ENCODE measurements at places on chromosomes 6 and 20.
A peak's percentile ranks its signal among the peaks of the same experiment; 100 is the strongest.

GRCh38 chr20:51373713-51374455 lies 168.6 kb downstream of the NFATC2 start:
- DNase-seq: no peak

- DNase-seq: no peak
Measured at GRCh38 chr6:2441601-2442475, 196.4 kb upstream of the GMDS start.

GRCh38 chr6:45595010-45595851 lies 217.5 kb upstream of the SUPT3H start:
- no peak for DNase-seq

DNA sequence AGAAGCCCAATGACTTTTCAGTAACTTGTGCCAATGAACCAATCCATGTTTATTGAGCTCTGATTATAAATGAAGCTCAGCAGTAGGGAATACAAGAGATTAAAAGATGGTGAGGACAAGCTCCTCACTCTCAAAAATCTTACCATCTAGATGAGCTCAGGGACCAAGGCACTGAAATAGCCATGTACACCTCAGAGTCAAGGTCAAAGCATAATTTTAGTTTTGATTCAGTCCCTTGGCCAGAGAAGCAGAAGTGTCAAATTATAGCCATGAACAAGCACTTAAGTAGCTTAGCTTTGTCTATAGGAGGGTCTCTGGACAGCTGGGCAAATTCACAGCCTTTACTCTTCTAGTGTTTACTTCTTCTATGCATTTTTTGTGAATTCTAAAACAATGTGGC lies 131.0 kb upstream of the DTNBP1 start:
- DNase-seq: no peak

DNA sequence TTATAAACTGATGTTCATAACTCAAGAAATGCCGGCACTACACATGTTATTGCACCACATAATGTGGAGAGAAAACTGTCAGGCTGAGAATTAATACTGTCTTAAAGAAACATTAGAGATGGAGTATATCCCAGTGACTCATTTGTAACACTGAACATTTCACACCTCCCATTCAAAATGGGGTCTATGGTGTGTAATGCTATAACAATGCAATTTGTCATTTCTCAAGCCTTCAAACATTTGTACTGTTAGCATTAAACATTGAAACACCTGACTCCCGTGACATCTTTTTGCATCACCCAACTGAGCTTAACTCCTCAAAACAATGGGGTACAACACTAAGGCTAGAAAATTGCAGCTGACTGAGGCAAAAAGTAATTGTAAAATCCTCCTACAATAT lies 151.7 kb downstream of the DST start:
- no peak for DNase-seq

DNA sequence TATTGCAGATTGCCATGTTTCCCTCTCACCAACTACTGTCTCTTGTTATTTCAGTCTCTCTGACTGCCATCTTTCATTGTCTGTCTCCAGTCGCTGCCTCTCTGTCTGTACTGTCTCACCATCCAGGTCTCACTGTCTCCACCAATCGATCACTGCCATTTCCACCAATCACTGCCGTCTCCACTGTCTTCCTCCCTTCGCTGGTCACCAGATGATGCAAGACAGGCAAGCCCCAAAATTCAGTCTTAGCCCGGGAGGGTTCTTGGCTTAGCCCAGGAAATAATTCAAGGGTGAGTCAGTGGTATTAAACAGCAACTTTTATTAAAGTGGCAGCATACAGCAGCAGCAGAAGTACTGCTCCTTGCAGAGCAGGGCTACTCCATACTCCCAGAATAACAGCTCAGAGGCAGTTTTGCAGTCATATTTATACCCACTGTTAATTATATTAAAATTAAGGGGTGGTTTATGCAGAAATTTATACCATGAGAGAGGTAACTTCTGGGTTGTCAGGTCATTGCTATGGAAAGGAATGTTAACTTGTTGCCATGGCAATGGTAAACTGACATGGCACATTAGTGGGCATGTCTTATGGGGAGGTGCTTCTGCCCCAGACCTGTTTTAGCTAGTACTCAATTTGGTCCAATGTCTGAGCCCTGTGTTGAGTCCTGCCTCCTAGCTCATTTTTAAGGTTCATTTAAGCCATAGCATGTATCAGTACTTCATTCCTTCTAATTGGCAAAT lies 23.0 kb upstream of the ECHDC1 start:
- no peak for DNase-seq

- DNase-seq: no peak
Measured at GRCh38 chr6:13648850-13649249, 33.7 kb downstream of the NOL7 start.

GRCh38 chr20:19757487-19758132 lies 448 bp upstream of the RIN2 start:
- no peak for DNase-seq

GRCh38 chr20:32605167-32605656 lies 20.1 kb upstream of the NOL4L start:
- DNase-seq: no peak

- no peak for DNase-seq
Measured at GRCh38 chr20:542777-543368, 717 bp downstream of the CSNK2A1 start.

DNA sequence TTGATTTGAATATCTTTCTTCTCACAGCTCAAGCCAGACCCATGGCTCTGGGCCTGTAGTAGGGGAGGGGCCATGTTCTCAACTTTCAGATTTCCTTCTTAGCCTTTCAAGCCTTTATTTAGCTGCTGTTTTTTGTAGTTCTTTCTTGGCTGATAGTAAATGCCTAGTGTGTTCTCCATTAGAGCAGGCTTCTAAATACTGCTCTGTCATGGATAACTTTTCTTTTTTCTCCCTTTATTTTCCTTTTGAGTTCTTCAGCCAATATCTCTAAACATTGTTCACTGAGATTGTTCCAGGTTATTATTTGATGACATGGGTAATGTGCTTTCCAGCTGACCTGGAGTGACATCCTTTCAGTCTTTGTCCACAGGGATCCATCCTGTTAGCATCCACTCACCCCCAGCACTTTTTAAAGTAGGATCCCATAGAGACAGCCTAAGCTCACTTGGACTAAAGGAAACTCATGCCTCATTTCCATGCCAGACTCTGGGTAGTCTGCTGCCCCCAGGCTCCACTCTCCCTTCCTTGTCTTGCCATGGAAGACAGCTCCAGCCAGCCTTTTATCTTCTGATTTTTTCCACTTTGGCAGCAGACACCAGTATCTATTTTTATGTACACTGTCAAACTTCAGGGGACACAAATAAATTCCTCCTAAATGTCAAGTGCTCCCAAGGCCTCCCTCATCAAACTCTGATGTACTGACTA lies 645.6 kb downstream of the RNF144B start:
- DNase-seq: no peak

DNA sequence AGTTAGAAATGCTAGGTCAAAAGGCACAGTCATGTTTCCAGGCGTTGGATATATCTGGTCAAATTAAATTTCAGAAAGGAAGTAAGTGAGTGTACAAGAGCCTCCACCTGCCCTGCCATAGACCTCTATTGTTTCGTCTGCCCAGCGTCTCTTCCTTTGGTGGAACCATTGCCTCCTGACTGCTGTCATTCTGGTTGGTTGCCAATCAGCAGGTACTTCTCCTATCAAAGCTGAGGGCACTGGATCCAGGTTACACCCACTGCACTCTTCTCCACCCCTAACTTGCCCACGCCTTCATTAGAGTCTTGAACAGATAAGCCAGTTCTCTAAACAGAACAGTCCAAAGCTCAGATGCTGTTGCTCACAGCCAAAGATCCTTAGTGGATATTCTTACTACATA lies 2.6 kb upstream of the WFDC5 start:
- DNase-seq: no peak

DNA sequence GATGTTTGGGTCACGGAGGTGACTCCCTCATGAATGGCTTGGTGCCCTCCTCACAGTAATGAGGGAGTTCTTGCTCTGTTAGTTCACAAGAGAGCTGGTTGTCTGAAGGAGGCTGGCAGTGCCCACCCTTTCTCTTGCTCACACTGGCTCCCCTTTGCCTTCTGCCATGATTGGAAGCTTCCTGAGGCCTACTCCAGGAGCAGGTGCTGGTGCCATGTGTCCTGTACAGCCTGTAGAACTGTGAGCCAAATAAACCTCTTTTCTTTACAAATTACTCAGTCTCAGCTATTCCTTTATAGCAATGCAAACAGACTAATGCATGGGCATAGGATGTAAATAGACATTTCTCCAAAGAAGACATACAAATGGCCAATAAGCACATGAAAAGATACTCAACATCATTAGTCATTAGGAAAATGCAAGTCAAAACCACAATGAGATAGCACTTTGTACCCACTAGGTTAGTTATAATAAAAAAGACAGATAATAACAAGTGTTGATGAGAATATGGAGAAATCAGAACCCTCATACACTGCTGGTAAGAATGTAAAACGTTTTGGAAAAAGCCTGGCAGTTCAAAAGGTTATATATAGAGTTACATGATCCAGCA lies 17.7 kb downstream of the C20orf203 start:
- DNase-seq: no peak

- DNase-seq: no peak
Measured at GRCh38 chr6:39649996-39650395, 75.2 kb downstream of the KIF6 start.

DNA sequence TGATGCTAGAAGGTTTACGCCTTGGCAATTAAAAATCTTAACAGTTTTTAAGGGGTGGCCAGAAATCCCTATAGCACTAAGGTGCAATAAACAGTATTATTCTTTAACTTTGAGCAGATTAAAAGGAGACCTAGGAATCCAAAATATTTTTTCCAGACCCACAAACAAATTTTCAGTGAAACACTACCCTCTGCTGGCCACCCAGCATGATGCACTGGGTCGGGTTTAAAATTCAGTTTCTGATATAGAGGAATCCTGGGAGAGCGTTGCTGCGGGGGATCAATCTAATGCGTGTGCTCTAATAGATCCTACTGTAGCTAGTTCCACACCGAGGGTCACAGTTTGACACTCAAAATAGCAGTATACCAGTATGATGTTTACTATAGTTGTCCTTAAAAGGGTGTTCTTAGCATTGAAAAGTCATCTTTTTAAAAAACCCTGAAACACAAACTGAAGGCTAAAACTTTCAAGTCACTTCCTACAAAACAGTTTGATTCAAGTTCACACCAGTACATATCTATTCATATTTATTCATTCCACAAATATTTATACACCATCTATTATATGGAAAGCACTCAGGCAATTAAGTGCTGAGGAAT lies 10.2 kb downstream of the UBE3D start:
- no peak for DNase-seq

DNA sequence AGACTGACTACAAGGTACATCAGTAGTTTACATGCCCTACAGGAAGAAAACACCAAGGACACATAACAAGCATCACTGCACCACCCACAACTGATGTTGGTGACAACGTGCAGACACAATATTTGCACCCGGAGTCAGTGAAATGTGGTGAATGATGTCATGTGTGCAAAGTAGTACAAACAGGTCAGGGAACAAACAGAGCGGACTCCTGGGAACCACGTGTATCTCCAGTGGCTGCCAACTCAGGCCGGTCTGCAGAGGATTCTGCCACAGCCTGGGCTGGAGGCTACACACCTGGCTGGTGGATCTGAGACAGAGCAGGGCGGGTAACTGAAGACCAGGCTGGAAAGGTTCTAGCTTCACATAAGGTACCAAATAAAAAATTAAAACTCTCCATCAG lies 28.2 kb upstream of the RPS6KA2 start:
- no peak for DNase-seq

- DNase-seq: no peak
Measured at GRCh38 chr6:21801446-21802174, 208.1 kb downstream of the SOX4 start.

GRCh38 chr6:139369068-139369467 lies 5.4 kb downstream of the CITED2 start:
- no peak for DNase-seq

DNA sequence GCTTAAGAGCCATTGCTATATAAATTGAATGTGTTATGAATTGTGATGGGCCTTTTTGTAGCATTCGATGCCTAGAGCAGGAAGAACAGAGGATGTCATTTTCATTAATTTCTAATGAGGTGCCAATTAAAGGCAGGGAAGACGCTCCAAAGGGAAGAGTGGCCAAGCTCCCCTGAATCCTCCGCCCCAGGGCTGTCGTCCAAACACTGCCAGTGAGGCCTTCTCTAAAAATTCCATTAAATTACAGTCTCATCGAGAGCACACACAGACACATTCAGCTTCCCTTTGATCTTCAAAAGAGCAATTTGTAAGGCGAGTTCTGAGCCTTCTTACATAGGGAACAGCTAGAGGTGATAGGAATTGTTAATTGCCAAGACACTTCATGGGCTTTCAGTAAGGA lies 300.0 kb downstream of the ZFAND3 start:
- DNase-seq: no peak

DNA sequence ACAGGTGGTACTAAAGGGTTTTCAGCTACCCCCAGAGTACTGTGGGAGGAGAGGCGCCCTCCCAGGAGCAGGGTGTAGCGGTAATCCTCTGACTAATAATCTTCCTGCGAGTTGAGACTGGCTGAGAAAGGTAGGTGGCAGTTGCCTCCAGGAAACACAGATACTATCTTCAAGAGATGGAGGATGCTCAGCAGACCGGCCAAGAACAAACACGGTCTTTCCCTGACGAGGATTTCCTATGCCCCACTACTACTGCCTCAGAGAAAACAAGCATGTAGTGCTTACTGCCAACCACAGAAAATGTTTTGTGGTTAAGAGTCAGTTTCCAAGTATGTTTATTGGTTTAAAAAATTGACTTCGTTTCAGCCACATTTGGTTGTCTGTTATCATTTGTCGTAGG lies 26.8 kb downstream of the C6orf89 start:
- peak; percentile 17 for DNase-seq

GRCh38 chr20:15706719-15707118 lies 866.5 kb downstream of the KIF16B start:
- DNase-seq: no peak

GRCh38 chr20:51968151-51968550 lies 165.8 kb upstream of the SALL4 start:
- no peak for DNase-seq

GRCh38 chr20:62370807-62371587 lies 3.9 kb upstream of the LAMA5 start:
- DNase-seq: no peak

DNA sequence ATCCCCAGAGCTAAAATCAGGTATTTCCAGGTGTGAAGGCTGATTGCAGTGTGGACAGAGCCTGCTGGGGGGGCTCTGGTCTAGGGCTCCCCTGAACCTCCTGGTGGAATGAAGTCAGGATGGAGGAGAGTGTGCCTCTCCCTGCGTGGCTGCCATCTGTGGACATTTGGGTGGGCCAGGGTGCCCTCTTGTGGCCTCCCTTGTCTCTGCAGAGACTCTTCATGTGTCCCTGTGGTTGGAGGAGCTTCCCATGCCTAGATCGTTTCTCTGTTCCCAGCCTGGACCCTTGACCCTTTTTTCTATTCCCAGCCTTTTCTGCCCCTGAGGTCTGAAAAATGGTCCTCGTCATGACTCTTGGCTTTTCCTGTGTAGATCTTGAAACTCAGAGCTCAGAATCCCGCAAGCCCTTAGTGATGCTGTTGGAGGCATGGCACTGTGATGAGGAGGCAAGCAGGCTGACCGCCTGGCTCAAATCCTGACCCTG lies 9.9 kb upstream of the PSMF1 start:
- DNase-seq: peak; percentile 19

DNA sequence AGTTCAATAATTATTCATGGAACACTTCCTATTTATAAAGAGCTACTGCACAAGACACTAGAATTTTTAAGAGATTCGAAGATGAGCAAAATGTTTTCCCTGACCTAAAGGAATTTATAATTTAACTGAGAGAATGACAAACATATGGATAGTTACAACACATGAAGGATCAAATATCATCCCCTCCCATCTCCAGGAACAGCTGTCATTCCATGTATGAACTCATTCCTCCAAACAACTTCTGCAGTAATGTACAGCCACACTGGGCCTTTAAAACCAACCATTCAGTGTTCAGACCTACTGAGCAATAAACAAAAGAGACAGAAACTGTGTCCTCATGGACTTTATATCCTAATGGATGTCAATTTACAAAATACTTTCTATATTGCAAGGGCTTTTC lies 87.8 kb downstream of the KIF16B start:
- no peak for DNase-seq
